ENCODE measurements at places on chromosomes 3 and 15.

- DNase-seq, result no peak
These were observed 12.8 kb upstream of the KLF15 start for GRCh38 chr3:126370055-126370454.

DNA sequence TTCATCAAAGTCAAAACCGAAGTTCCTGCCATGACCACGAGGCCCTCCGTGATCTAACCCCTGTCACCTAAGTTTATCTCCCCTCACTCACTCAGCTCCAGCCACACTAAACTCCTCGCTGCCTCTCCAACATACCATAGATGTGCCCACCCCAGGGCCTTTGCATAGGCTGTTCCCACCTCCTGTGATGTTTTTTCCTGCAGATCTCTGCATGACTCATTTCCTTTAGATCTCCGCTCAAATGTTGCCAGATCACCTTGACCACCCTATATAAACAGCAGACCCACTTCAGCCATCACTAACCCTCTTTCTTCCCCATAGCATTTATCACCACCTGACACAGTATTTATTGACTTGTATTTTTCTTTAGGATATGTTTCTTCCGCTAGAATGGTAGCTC, 58.5 kb downstream of the HRH1 start:
- no peak for DNase-seq

DNA sequence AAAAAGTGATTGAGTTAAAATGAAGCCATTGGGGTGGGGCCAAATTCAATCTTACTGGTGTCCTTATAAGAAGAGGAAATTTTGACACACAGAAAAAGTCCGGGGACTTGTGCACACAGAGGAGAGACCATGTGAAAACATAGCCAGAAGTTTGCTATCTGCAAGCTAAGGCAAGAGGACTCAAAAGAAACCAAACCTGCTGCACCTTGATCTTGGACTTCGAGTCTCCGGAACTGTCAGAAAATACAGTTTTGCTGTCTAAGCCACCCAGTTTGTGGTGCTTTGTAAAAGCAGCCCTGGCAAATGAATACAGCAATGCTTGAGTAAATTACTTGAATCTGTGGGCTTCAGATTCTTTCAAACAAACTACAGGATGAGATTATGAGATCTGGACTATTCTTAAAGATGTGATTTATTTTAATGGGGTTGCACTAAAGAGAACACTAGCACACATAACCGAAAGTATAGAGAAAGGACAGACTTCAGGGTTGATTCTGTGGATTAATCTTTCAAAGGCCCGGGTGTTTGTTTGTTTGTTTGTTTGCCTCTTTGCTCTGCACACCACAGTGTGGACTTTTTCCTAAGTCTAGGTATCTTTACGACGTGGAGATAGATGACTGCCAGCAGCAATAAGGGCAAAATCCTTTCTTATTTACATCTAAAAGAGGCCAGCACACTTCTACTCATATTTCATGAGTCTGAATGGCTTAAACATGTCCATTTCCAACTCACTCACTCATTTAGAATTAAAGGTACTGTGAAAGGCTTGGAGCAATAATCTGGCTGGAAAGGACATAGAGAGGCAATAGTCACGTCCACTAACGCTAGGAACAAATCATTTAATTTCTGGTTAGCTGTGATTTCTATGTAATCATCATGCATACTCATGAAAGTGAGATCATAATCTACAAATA, 53.9 kb upstream of the SSR3 start:
- DNase-seq, result no peak

DNA sequence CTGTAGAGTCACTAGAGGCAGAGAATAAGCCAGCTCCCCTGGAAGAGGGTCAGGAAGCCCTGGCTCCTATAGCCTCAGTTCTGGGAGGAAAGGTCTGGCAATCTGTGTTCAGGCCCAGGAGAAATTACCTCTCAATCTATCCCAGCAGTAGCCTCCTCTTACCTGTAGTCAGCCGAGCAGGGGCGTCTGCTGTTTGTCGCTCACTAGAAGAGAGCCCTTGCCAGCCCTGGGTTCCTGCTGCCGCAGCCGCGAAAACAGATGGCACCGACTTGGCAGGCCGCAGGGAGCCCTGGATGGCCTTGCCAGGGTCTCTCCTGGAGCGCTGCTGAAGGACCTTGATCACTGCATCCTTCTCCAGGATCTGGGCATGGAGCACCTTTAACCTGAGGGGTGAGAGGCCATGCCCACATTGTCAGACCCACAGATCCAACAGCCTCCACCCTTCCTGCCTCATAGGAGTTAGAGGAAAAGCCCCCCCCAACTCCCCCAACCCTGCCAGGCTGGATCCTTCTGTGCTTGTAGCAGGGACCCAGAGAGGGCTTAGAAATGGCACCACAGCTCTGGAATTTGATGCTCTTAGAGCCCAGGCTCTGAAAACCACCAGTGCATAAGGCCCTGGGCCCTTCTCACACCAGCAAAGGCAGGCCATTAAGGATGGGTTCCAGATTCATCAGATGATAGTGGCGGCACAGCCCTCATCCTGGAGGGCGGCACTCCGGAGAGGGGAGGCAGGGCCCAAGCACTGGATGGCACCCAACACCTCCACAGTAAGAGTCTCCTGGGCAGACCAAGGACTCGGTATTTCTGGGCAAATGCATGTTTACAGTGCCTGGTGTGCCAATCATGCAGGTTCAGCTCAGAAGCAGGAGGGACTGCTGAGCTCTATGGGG, 14.9 kb downstream of the AMOTL2 start:
- no peak for DNase-seq

GRCh38 chr15:72342385-72342784, 22.4 kb upstream of the CELF6 start:
- DNase-seq, result peak; percentile 33

- no peak for DNase-seq
These were observed 79.5 kb upstream of the ZNF385D start for GRCh38 chr3:21830541-21830940.

DNA sequence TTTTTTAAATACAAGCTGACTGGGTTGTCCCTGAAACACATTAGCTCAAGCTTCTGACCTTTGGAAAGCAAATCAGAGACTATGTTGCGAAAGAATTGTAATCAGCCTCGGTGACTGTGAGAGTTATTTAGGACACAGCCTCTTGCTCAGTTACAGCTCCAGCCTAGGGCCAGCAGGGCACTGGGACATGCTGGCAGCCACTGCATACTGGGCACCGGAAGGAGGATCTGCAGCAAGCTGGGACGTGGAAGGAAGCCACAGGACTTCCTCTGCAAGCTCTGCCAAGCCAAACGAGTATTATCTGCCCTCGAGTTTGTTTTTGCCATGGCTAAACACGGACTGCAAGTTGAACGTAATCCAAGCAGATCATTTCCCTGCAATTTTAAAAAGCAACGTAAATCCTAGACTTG, 24.4 kb upstream of the COPG1 start:
- peak; percentile 92 for DNase-seq

DNA sequence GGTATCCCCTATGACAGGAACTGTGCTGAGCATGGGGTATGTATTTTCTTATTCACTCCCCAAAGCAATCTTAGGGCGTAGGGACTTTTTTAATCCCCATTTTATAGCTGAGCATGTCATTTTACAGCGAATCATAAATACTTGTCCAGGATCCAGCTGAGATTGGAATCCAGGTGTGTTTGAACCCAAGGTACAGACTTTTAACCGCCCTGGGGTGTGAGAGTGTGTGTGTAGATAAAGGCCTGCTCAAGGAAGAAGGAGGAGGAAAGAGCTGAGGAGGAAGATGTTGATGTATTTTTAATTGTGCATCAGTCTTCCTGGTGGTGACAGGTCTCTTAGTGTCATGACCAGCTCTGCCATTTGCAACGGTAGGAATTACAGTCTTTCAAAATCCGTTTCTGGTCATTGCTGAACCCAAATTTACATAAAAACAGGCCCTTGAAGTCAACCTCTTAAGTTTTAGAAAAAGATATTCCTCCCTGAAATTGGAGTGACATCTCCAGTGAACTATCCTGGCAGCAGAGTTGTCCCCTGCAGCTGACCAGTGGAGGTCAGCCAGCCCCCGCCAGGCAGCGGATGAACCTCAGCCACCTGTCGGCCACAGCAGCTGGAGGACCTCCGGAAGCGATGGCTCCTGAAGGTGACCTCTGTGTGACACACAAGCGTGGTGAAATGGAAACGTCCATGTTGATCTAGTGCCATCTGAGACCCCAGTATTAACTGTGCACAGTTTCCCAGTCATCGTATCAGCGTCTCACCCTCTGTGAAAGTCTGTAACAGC, 92.8 kb upstream of the MITF start:
- no peak for DNase-seq

- no peak for DNase-seq
These were observed 206.5 kb downstream of the CBLB start for GRCh38 chr3:105662306-105662705.

- peak; percentile 55 for DNase-seq
These were observed 44.8 kb upstream of the MAP3K13 start for GRCh38 chr3:185318141-185318540.

DNA sequence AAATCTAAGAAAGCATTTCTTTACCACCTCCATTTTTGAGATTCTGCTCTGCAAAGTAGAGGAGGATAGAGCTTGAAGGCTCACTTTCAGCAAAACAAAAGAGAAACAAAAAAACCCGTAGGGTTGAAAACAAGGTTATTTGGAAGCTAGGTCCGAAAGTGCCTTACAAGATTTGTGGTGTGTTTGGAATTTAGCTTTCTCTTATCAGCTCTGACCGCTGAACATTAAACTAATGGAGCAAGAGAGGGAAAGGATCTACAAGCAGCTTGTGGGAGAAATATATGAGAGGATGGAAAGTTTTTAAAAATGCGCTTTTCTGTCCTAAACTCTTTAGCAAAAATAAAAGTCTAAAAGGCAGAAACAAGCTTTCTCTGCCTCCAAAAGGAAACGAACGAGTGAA, 545.5 kb downstream of the NTRK3 start:
- no peak for DNase-seq

- DNase-seq, result peak; percentile 68
These were observed 8.0 kb upstream of the CCDC13 start for GRCh38 chr3:42780892-42781700.

DNA sequence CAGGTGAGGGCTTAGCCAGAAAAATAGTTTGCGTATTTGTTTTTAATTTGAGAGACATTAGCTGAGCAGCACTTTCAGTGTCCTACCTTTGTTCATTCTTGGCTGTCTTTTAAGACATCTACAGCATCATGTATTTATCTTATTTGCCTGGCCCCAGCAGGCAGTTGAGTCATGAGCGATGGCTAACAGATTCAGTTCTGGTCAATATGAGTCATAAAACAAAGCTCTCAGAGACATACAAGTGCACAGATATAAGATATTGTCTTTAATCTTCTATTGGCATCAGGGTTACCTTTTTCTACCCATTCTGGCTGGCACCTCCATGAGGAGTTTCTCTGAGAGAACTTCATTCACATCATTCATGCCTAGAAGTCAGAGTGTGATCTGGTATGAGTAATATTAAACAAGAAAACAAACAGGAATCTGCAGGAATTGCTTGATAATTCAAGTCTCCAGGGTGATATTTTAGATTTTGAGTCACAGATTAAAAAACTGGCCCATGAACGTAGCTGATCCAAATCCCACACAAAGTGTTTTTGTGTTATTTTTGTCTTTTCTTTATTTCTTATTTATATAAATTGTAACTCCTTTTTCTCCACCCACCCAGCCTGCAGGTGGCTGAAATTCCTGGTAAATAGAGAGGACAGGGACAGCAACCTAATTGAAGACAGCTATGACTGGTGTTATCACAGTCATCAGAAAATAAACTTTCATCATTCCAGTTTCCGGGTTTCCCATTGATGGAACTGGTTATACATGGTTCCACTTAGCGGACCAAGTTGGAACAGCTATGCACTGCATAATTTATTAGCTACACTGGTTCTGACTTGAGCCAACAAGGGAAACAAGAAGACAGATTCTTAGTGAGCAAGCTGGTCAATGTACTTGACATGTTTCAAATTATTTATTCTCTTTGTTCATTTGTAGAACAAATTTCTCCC, 47.3 kb downstream of the PLSCR2 start:
- DNase-seq, result no peak

DNA sequence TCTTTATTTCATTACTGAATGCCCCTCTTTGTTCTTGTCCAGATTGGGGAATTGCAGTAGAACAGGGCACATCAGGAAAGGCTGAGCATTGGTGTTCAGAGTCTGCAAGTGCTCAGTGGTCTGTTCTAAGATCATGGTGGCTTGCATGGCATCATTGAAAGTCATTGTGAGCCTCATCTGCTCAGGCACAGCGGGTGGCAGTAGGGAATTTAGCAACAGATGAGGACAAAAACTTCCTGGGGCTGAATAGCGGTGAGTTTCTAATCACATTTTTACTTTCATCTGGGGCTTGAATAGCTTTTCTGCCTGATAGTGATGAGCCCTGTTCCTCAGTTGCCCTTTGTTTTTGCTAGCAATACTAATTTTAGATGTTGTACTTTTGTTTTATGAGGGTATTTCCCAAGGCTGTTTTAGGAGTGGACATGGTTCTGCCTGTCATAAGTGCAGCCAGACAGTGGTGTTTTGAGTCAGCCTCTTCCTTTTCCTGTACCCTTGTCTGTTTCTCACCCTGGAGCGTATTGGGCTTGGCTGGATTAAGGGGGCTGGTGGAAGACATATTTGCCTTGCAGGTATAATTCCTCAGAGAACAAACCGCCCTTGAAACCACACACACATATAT, 127.2 kb upstream of the IL12A start:
- no peak for DNase-seq

GRCh38 chr3:12421132-12421531, 63.1 kb upstream of the TSEN2 start:
- DNase-seq, result no peak

DNA sequence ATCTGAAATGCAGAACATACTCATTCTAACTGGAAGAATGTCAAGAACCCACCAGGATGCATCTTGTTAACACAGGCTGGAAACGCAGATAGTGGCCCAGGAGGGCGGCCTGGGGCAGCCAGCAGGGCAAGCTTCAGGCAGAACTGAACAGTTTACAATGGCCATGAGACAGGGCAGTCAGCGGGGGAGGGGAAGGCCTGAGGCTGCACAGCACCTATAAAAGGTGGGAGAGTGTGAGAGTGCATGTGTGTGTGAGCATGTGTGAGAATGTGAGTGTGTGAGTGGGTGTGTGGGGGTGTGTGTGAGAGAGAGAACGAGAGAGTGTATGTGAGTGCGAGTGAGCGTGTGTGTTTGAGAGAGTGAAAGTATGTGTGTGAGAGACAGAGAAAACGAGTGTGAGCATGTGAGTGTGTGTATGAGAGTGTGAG, 26.8 kb upstream of the SLCO2A1 start:
- DNase-seq, result no peak

- DNase-seq, result no peak
These were observed 35.0 kb upstream of the CAPN3 start for GRCh38 chr15:42324308-42324707.

- no peak for DNase-seq
These were observed 163.2 kb downstream of the MINAR1 start for GRCh38 chr15:79595306-79595705.

DNA sequence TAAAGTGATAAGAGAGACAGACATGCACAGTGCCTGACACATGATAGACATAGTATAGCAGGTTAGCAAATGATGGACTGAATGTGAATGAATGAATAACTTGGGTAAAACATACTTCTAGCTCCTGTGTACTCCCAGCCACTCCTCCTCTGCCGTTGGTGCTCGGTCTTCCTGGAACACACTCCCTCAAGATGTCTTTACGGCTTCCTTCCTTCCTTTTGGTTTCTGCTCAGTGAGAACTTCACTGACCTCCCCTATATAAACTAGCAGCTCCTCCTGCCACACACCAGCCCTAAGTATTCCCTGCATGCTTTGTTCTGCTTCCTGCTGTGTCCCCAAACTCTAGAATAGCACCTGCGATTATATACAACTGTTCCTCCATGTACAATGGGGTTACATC, 50.2 kb downstream of the RAD54L2 start:
- DNase-seq, result no peak

Measured in HepG2 (cell line).